NCI-H1694 (cell line): ENCODE measurements at places on chromosomes 11 and 22.

- no peak for DNase-seq
Observed at GRCh38 chr11:102581066-102581465, 44.1 kb downstream of the MMP20 start.

- DNase-seq: no peak
Observed at GRCh38 chr11:84289381-84289906, 1003.3 kb upstream of the CCDC90B start.

- DNase-seq: no peak
Observed at GRCh38 chr11:112100462-112100861, 13.8 kb downstream of the SDHD start.

GRCh38 chr11:24623121-24623520 is 126.3 kb downstream of the LUZP2 start:
- DNase-seq: no peak

DNA sequence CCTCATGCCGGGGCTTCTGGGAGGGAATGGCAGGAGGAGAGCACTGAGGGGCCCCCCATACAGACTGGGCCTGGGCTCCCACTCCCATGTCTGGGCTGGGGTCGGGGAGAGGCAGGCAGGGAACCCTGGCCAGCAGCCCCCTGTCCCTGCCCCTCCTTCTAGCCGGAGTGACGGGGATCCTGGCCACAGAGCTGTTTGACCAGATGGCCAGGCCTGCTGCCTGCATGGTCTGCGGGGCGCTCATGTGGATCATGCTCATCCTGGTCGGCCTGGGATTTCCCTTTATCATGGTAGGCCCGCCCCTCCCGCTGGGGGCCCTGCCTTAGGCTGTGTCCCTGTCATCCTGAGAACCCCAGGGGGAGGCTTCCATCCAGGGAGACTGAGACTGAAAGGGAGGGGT is 10.0 kb upstream of the MIF start:
- DNase-seq: no peak

DNA sequence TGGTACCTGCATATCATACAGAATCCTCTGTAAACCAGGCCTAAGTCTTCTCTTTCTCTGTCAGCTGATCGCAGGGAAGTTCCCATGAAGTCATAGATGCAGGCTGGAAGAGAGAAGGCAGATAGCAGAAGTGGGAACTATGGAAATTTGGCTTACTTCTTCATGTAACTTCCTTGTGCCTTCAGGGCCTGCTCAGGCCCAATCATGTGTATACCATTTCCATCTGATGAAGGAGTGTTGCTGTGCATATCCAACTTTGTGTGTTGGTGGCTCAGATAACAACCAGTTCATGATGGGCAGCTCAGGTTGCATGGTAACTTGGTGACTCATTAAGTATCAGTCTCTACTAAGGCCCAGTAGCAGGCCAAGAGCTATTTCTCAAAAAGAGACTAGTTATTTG is 53.1 kb upstream of the CEP295 start:
- no peak for DNase-seq

- DNase-seq: no peak
Observed at GRCh38 chr22:49585461-49586243, 242.0 kb downstream of the BRD1 start.

DNA sequence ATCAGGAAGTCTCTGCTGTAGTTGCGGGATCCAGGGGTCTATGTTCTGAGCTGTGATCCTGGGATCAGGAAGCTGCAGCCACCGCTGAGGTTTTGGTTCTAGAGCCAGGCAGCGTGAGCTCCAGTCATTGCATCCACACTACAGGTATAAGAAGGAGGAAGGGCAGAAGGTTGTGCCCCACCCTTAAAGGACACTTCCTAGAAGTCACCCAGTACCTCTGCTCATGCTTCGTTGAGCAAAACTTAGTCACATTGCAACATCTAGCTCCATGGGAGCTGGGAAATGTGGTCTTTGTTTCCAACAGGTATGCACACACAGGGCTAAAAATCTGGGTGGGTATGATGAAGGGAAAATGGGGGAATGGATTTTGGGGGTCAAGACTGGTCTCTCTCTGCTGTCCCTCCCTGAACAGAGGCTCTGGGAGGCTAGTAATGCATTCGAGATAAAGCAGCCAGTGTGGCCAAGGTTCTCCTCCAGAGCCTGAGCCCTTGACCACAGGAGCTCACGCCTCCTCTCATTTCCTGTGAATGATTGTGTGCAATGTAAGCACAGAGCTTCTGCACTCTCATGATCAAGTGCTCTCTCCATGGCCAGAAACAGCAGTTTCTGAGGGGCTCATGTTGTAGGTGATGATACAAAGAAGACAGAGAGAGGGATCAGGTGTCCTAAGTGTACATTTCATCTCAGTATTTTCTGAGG is 86.8 kb upstream of the OR4B1 start:
- DNase-seq: no peak

DNA sequence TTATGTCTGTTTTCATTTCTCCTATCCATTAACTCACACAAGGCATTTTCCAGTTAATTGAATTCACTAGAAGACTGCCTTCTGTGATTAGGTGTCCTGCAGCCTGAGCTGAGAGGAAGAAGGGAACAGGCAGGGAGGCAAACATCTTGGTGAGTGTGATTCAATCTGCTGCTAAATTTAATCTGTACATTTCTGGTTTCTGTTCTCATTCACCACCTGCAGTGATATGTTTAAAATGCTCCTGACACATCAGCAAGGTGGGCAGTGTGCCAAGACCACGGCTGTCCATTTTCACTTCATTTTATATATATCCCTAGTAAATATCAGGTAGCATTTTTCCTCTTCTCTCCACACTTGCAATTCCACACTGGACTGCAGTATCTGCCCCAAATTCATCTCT is 416.5 kb downstream of the TMEM135 start:
- no peak for DNase-seq

- peak; percentile 48 for DNase-seq
Observed at GRCh38 chr22:48594757-48595510, 1232.7 kb downstream of the BRD1 start.

- DNase-seq: no peak
Observed at GRCh38 chr11:79486242-79486984, 45.6 kb upstream of the TENM4 start.

- DNase-seq: no peak
Observed at GRCh38 chr11:117488996-117489952, 161.6 kb downstream of the CEP164 start.

DNA sequence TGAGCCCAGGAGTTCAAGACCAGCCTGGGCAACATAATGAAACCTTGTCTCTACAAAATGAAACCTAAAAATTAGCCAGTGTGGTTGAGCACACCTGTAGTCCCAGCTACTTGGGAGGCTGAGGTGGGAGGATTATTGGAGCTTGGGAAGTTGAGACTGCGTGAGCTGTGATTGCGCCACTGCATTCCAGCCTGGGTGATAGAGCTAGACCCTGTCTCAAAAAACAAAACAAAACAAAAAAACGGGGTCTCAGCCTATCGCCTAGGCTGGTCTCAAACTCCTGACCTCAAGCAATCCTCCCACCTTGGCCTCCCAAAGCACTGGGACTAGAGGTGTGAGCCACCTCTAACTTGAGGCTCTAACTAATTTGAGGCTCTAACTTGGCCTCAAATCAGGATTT is 13.6 kb downstream of the PPIL2 start:
- DNase-seq: no peak

DNA sequence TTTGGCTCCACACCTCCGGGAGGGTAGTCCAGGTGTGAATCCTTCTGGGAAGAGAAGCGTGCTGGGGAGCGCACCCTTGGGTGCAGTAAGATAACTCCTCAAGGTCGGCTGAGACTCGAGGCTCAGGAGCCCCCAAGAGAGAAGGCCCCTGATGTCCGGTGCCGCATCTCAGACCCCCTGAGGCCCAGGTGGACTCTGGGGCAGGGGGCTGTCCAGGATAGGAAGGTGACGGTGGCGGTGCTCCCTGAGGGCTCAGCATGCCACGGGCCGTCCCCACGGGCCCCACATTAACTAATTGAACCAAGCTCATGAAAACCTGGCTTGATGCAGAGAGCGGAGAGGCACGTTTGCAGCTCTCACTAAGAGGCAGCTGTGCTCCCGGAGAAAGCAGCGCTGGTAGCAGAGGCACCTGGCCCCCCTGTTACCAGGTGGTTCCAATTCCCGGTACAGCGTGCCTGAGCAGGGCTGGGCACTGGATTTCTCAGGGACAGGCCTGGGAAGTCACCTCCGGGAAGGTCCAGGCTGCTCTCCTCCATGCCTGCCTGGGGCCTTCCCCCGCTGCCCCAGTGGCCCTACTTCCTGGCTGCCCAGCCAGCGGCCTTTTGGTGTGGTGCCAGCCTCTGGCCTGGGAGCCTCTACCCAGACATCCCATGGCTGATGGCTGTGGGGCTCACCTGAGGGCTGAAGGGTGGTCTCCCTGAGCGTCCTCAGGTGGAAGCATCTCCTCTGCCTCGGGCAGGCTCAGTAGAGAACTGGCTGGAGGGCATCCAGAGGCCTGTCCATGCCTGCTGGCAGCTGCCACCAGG is 1.1 kb downstream of the KCNQ1 start:
- DNase-seq: no peak

DNA sequence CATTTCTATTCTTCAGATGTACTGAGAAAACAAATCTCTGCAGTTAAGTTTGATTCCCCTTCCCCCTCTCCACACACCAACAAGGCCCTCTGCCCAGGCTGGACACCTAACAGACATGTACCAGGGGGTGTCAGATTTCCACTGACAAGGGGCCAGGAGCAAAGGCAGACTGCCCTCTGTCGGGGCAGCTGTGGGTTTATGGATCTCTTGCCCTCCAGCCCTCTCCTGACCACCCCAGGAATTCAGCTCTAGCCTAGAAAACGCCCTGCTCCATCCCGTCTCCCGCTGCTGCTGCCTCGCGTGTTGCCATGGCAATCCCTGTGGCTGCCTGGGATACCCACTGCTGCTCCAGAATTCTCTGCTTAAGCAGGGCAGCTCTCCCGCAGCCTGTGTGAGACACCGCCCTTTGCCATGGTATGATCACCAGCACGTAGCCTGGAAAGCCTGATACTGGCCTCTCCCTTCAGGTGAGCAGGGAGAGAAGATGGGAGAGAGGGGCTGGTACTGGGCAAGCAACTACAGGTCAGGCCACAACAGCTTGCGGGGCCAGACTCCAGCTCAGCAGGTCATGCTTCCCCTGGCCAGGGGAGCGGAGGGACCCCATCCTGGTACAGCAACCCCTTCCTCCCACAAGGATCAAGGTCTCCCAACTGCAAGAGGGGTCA is 41.6 kb downstream of the BUD13 start:
- DNase-seq: no peak

- DNase-seq: no peak
Observed at GRCh38 chr11:32888805-32889204, 3.8 kb upstream of the QSER1 start.

GRCh38 chr11:96254087-96254486 is 88.9 kb downstream of the MAML2 start:
- no peak for DNase-seq

- DNase-seq: no peak
Observed at GRCh38 chr11:129968591-129969419, 33.8 kb downstream of the PRDM10 start.
